ENCODE measurements at places on chromosomes 1 and 21. TPM values are rescaled to one million over a fixed set of nuclear protein-coding genes. Genes with fewer than 3 reads are reported as not detected.
A peak's percentile ranks its signal among the peaks of the same experiment; 100 is the strongest.

GRCh38 chr1:156750191-156750672 is 1.2 kb downstream of the HDGF start:
- peak overlapping the region; percentile 85 for H3K27ac ChIP-seq
- H3K4me3 ChIP-seq, result peak overlapping the region; percentile 82
- H3K27me3 ChIP-seq, result no peaks in the 10 kb centered on the region
- no peak for DNase-seq
- H3K4me1 ChIP-seq, result peaks cover 54% of the 10 kb centered on the region

DNA sequence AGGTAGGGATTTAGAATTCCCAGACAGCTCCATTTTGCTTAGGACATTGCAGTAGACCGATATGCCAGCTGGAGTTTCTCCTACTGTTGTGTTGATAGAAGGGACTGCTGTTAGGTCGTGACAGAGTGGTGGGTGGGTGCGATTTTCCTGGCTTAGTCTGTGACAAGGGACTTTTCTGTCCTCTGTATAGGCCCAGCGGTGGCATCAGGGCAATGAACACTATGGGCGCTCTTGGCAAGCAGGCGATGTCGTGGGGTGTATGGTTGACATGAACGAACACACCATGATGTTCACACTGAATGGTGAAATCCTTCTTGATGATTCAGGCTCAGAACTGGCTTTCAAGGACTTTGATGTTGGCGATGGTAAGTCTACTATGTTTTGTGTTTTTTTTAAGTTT is 321.8 kb downstream of the ZP4 start:
- no peaks in the 10 kb centered on the region for H3K4me1 ChIP-seq
- no peak overlapping the region for H3K4me3 ChIP-seq
- H3K27me3 ChIP-seq, result no peaks in the 10 kb centered on the region
- H3K27ac ChIP-seq, result no peak overlapping the region

FHAD1 gene
- not detected for total RNA-seq

EPB41 gene
- 26.7 TPM for total RNA-seq

AMPD1 gene
- 0.41 TPM for total RNA-seq

Measured in thoracic aorta (tissue), 2 donors.